ENCODE measurements at places on chromosomes 7 and 10.

DNA sequence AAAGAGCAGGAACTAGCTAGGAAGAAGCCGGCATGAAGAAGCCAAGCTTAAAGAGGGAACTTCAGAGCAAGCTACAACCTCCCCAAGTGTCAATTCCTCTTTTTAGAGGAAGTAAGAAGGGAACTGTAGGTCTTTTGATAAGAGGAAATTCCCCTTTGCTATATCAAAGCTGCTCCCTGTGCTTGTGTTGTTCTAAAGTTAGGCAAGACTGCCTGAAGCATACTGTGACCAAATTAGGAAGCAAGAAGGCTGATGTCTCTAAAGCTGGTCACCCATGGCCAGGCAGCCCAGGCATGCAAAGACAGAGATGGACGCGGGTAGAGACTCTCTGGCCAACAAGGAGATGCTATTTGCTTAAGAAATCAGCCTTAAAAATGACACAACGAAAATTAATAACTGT lies 87.9 kb downstream of the RNF216 start:
- DNase-seq, result no peak

DNA sequence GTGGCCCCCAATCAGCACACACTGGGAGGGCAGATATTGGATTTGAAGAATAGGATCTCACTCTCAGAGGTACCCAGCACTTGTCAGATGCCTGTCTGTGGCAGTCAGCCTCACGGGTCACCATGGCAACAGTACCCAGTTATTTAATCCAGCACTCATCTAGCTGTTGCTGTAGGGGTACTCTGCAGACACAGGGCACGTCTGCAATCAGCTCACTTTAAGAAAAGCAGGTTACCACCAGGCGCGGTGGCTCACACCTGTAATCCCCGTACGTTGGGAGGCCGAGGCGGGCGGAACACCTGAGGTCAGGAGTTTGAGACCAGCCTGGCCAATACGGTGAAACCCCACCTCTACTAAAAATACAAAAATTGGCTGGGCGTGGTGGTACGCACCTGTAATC lies 11.9 kb downstream of the SFXN4 start:
- DNase-seq, result no peak

DNA sequence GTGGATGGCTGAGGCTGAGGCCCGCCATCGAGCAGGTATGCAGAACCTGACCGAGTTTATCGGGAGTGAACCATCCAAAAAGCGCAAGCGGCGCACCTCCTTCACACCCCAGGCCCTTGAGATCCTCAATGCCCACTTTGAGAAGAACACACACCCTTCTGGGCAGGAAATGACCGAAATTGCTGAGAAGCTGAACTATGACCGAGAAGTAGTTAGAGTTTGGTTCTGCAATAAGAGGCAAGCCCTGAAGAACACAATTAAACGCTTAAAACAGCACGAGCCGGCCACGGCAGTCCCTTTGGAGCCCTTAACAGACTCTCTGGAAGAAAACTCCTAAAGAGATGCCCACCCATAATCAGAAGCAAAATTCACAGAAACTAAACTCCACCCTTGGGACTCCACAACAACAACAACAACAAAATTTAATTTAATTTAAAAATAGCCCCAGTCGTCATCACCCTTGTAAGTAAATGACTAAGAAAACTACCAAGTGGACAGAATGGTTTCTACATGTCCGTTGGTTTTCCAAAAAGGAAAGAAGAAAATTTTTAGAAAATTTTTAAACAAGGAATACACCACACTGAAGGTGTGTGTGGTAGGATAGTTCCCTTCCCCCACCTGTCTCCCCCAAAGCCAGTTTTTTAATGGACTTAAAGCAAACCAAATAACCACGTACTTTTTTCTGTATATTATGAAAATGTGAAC lies 101.7 kb upstream of the YAE1 start:
- DNase-seq, result no peak

DNA sequence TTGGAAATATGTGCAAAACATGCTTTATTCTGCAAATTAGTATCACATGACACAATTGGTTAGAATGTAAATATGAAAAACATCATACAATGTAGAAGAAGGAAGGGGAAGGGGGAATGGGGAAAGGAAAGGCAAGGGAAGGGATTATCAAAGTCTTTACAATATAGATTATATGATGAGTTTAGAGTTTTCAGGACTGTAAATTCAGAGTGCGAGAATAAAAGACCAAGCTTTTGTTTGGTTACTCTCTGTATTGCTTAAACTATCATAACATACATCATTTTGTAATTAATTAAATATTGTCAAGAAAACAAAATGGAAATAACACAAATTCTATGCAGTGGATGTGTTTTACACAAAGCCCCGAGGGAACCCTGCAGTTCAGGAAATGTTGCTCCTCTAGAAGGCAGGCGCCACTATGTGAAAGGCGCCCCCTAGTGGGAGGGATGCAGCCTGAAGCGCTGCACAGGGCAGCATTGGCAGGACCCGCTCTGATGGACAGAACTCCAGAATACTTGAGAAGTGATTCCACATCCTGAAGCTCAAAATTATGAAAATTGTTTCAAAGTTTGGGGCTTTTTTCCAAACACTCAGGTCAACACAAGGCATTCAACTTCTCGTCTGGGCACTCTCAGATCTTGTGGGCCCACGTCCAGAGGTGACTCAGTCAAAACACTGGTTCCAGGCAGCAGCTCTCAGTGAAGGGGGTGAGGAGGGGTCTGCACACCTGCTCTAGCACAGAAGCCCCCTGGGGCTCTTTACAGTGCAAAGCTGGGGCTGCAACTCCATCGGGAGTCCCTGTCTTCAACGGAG lies 31.6 kb upstream of the TMEM254 start:
- peak; percentile 48 for DNase-seq

DNA sequence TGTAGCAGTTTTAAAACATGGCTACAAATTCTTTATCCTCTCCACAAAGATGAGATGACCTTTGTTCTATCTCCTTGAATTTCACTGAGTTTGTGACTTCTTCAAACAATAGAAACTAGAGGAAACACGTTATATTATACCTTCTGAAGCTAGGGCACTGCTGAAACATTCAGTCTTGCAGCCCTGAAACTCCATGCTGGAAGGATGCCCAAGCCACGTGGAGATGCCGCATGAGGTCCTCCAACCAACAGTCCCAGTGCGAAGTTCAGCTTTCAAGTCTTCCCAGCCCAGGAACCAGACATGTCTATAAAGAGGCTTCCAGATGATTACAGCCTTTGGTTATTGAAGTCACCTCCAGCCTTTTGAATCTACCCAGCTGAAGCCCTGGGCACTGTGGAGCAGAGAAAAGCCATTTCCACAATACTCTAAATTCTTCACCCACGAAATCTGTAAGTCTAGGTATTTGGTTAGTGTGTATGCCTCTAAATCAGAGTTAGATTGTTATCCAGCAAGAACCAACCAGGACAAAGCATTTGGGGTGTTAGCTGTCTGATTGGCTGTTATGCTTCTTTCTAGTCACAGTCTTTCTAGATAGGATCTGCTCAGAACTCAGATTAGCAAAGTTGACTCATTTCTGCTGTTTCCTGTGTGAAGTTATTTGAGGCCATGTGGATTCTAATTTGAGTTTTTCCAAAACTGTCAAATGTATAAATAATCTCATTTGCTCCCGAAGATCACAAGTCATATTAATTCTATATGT lies 186.5 kb upstream of the TMEM72 start:
- no peak for DNase-seq

- DNase-seq, result no peak
These were observed 96.1 kb downstream of the SH3PXD2A start for GRCh38 chr10:103759100-103759781.

DNA sequence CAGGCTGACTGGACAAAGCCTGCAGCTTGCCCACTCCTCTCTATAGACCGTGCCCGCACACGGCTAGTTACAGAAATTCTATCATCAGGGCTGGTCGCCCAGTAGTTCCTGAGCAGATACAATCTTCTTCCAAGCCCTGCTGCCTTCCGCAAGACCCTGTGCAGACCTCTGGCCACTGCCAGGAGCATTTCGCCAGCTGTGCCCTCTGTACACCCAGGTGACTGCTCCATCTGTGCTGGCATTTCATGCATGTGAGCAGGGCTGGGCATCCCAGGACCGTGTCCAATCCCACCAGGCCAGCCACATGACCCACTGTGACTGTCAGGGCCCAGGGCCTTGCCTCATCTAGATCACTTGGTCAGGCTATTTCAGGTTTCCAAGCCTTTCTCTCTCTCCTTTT lies 36.9 kb downstream of the HSPA12A start:
- no peak for DNase-seq

- DNase-seq, result no peak
These were observed 80.0 kb downstream of the EEPD1 start for GRCh38 chr7:36232971-36233550.

DNA sequence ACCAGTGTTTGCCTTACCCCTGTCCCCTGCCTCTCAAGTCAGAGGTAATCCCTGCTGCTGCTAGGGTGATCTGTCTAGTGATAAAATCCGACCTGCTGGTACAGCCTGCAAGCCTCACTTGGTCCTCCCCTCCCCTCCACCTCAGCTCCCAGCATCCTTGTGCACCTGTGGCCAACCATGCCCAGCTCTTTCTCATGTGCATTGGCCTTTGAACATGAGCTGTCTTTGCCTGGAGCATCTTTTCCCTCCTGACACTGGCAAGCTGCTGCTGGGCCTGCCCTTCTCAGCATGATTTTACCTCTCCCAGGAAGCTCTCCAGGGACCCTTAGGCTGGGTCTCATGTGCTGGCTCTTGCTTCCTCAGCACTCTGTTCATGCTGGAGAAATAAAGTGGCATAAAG lies 51.3 kb upstream of the CXCL12 start:
- no peak for DNase-seq

- no peak for DNase-seq
These were observed 75.5 kb upstream of the TMEM248 start for GRCh38 chr7:66845379-66846095.

GRCh38 chr10:62842983-62843382 lies 26.8 kb upstream of the EGR2 start:
- no peak for DNase-seq

GRCh38 chr10:43255634-43256431 lies 11.0 kb downstream of the RASGEF1A start:
- no peak for DNase-seq

- no peak for DNase-seq
These were observed 631 bp downstream of the OTUD1 start for GRCh38 chr10:23439452-23439960.

GRCh38 chr7:27966219-27966780 lies 214.3 kb downstream of the JAZF1 start:
- no peak for DNase-seq

GRCh38 chr10:113052076-113052830 lies 102.2 kb downstream of the TCF7L2 start:
- DNase-seq, result no peak

- DNase-seq, result no peak
These were observed 446.9 kb downstream of the KIF20B start for GRCh38 chr10:90148116-90148855.

DNA sequence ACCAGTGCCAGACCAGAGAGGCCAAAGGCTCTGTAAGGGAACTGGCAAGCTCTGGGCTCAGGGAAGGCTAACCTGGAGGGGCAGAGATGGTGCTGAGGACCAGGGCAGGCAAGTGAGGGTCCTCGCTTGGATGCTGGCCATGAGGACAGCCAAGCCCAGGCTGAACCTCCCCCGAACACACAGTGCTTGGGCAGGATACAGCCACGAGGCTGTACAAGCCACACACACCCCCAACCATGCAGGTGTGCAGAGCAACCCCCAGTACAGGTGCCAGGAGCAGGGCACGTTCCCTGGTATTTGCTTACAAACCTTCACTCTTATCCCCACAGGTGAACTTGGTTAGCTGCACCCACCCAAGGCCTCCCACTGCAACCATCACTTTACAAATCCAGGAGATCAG lies 185.7 kb downstream of the GRID1 start:
- no peak for DNase-seq

DNA sequence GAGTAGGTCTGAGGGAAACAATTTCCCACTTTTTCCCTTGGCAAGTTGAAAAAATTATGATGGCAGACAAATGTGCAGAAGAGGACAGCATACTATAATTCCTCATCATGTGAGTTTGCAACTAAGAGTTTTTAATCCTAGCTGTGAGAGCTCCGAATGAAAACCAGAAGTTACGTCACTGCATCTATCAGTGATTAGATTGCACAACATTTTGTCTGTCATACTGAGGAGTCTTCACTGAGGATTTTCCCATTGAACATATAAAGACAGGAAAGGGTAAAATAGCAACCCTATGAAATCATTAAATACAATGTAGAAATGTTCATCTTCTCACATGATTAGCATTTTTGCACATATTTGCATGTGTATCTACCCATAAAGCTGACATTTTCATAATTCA lies 45.8 kb downstream of the ZNF736 start:
- no peak for DNase-seq

- DNase-seq, result no peak
These were observed 48.2 kb downstream of the SLC25A13 start for GRCh38 chr7:96273716-96274115.

GRCh38 chr10:63464402-63465292 lies 1.1 kb downstream of the JMJD1C start:
- DNase-seq, result no peak
